ENCODE measurements at places on chromosomes 5 and 9. TPM values are rescaled to one million over a fixed set of nuclear protein-coding genes. Genes with fewer than 3 reads are reported as not detected.

DNA sequence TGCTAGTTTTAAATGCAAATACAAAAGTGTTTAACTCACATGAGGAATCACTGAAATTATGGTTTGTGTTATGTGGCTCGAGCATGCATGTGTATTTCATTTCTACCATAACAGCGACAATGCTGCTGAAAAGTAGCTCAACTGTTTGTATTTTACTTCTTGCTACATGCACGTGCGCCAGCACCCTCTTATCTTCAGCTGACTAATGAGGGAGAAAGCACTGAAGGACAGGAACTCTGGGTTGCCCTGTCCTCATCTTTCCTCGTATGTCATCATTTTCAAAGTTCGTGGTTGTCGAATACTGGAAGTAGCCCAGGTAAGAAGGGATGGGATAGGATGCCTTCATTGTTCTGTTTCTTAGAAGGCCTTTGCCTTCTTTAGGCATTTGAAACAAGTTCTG, 120.3 kb downstream of the SYK start:
- H3K4me1 ChIP-seq: no peaks in the 10 kb centered on the region
- DNase-seq: no peak
- no peaks in the 10 kb centered on the region for H3K36me3 ChIP-seq
- H3K27ac ChIP-seq: no peak overlapping the region
- peaks cover 9% of the 10 kb centered on the region for H3K27me3 ChIP-seq
- no peak overlapping the region for H3K4me3 ChIP-seq

Gene ADAMTS19
- not detected for total RNA-seq

- no peak for DNase-seq
- peaks cover 21% of the 10 kb centered on the region for H3K27me3 ChIP-seq
- H3K27ac ChIP-seq: no peak overlapping the region
Measured at GRCh38 chr9:133273819-133274218, 1.2 kb downstream of the ABO start.

GRCh38 chr9:126947529-126947928, 32.9 kb downstream of the RALGPS1 start:
- H3K27ac ChIP-seq: no peak overlapping the region
- H3K4me1 ChIP-seq: no peaks in the 10 kb centered on the region
- H3K27me3 ChIP-seq: no peaks in the 10 kb centered on the region
- H3K36me3 ChIP-seq: no peaks in the 10 kb centered on the region

DNA sequence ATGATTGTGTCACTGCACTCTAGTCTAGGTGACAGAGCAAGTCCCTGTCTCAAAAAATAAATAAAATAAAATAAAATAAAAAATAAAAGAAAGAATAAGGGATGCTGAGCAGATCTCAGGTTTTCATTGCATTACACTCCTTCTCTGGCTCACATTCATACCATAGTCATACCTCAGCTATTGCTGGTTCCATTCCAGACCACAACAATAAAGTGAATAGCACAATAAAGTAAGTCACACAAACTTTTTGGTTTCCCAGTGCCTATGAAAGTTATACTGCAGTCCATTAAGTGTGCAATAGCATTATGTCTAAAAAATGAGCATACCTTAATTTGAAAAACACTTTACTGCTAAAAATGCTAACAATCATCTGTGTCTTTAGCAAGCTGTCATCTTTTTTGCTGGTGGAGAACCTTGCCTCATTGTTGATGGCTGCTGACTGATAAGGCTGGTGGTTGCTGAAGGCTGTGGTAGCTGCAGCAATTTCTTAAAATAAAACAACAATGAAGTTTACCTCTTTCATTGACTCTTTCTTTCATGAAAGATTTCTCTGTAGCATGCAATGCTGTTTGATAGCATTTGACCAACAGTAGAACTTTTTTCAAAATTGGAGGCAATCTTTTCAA, 415.7 kb downstream of the ZNF608 start:
- H3K27me3 ChIP-seq: no peaks in the 10 kb centered on the region
- DNase-seq: no peak
- H3K36me3 ChIP-seq: no peaks in the 10 kb centered on the region
- no peaks in the 10 kb centered on the region for H3K4me1 ChIP-seq
- H3K27ac ChIP-seq: no peak overlapping the region

Gene PAPPA
- total RNA-seq: not detected

- H3K27ac ChIP-seq: no peak overlapping the region
- no peaks in the 10 kb centered on the region for H3K4me1 ChIP-seq
- H3K36me3 ChIP-seq: no peaks in the 10 kb centered on the region
- no peak overlapping the region for H3K4me3 ChIP-seq
- H3K27me3 ChIP-seq: no peaks in the 10 kb centered on the region
- DNase-seq: no peak
Measured at GRCh38 chr9:21470126-21470525, 12.0 kb downstream of the IFNE start.

- H3K4me1 ChIP-seq: no peaks in the 10 kb centered on the region
- H3K4me3 ChIP-seq: no peak overlapping the region
- H3K27ac ChIP-seq: no peak overlapping the region
- no peak for DNase-seq
Measured at GRCh38 chr9:107945961-107946360, 456.4 kb upstream of the KLF4 start.

Gene ORM2
- total RNA-seq: not detected

Gene NRG2
- total RNA-seq: 0.17 TPM

- no peak for DNase-seq
- H3K27ac ChIP-seq: no peak overlapping the region
- H3K36me3 ChIP-seq: no peaks in the 10 kb centered on the region
- H3K4me3 ChIP-seq: no peak overlapping the region
- no peaks in the 10 kb centered on the region for H3K4me1 ChIP-seq
Measured at GRCh38 chr9:24045150-24045549, 219.1 kb upstream of the ELAVL2 start.

Gene PCDHGA6
- not detected for total RNA-seq

Gene C1QTNF3
- 3.2 TPM for total RNA-seq

DNA sequence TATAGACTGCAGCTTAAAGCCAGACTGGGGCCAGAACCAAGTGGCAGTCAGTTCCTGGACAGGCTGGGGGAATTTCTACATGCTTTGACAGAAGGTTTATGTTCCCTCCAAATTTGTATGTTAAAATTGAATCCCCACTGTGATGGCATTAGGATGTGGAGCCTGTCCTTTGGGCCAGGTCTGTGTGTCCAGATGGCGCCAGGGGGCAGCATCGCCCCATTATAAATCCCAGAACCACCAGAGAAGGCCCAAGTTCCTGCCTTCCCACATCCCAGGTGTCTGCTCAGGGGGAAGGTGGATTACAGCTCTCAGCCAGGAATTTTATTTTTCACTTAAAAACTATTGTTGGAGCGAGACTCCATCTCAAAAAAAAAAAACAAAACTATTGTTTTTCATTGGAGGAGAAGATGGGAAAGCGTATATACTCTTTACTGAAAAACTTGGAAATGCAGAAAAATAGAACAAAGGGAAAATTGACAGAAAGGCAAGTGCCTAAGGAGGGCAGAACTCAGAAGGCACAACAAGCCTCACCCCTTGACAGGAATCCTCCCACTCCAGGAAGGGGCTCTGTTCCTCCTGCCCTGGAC, 5.0 kb downstream of the IL3 start:
- H3K27me3 ChIP-seq: no peaks in the 10 kb centered on the region
- H3K4me1 ChIP-seq: peaks cover 23% of the 10 kb centered on the region

DNA sequence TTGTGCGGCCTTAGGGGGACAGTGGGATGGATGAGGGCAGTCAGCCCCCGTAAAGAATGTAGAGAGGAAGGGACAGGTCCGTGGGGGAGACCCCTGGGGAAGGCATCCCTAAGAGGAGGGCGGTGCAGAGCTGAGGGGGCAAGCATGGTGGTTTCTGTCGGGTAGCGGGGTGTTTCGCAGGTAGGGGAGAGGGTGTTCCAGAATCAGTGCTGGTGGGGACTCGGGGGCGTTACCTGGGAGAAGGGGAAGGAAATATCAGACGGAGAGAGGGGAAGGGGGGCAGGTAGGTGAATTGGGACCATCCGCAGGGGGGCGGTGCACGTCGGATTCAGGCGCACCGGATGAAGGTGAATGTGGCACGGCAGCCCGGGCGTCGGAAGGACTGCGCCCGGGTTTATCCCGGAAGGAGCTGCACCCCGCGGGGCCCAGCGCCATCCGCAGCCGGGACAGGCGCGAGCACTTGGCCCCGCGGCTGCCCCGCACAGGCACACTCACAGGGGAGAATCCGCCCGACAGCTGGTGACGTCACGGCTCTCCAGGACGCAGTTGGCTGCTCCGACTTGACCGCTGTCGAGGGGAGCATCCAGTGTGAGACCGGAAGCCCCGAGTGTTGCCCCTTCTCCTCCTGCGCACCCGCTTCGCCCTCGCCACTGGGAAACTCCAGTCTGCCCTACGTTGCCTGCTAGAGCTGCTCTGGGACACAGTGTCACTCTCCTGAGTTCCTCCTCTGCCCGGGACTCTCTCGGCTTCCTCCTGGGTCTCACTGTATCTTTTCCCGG, 1.3 kb downstream of the CD72 start:
- peak; percentile 60 for DNase-seq
- no peaks in the 10 kb centered on the region for H3K36me3 ChIP-seq
- no peaks in the 10 kb centered on the region for H3K27me3 ChIP-seq
- H3K27ac ChIP-seq: peak overlapping the region; percentile 27
- peaks cover 40% of the 10 kb centered on the region for H3K4me1 ChIP-seq
- peak overlapping the region; percentile 77 for H3K4me3 ChIP-seq

Gene NINJ1
- 87.9 TPM for total RNA-seq

GRCh38 chr9:115913696-115914095, 239.9 kb upstream of the PAPPA start:
- no peaks in the 10 kb centered on the region for H3K36me3 ChIP-seq
- no peaks in the 10 kb centered on the region for H3K4me1 ChIP-seq
- no peak overlapping the region for H3K4me3 ChIP-seq
- no peak for DNase-seq

DNA sequence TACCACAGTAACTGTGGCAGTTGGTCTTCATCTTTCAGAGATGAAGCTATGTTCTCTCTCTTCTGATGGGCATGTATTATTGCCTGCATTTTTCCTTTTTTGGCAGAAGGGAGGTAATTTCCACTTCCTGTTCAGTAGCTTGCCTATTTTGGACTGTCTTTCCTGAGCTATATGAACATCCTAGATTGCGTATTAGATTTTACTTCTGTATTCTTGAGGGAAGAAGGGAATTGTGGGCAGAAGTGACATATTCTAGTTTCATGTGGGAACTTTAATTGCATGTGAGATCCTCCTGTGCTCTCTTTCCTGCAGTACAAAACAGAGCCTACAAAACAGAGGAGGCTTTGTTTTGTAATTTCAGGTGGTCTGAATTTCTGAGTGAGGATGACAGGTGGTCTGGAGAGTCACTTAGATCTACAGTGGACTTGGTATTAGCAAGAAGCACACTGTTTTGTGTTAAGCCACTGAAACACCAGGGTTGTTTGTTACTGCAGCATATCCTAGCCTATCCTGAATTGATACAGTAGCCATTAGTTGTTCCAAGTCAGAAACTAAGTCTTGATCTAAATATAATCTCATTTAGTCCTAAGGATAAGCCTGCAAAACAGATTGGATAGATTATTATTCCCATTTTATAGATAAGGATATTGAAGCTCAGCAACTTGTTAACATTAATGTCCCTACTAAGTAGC, 68.1 kb downstream of the AOPEP start:
- no peak overlapping the region for H3K4me3 ChIP-seq
- H3K36me3 ChIP-seq: peaks cover 9% of the 10 kb centered on the region
- no peak overlapping the region for H3K27ac ChIP-seq
- H3K4me1 ChIP-seq: no peaks in the 10 kb centered on the region
- H3K27me3 ChIP-seq: no peaks in the 10 kb centered on the region

Gene OTP
- not detected for total RNA-seq

GRCh38 chr5:33261747-33262146, 179.0 kb upstream of the TARS1 start:
- no peak for DNase-seq
- H3K4me1 ChIP-seq: no peaks in the 10 kb centered on the region

DNA sequence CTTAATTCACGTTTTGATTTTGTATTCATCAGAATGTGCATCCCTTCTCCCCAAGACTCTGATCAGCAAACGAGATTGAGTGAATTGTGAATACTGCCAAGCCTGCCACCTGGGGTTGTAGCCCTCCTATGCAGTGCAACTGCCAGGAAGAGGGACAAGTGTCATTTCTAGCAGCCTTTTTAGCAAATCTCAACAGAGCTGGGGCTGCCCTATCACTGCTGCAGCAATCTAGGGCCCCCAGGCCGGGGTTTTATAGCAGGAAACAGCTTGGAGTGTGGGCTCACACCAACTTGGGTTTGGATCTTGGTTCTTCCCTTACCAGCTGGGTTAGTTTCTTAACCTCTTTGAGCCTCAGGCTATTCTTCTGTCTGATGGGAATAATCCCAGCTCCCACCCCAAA, 4.0 kb downstream of the CSF1R start:
- H3K4me1 ChIP-seq: peaks cover 8% of the 10 kb centered on the region
- H3K27me3 ChIP-seq: peaks cover 18% of the 10 kb centered on the region
- DNase-seq: no peak
- no peak overlapping the region for H3K27ac ChIP-seq

Gene CD274
- total RNA-seq: 5.3 TPM

DNA sequence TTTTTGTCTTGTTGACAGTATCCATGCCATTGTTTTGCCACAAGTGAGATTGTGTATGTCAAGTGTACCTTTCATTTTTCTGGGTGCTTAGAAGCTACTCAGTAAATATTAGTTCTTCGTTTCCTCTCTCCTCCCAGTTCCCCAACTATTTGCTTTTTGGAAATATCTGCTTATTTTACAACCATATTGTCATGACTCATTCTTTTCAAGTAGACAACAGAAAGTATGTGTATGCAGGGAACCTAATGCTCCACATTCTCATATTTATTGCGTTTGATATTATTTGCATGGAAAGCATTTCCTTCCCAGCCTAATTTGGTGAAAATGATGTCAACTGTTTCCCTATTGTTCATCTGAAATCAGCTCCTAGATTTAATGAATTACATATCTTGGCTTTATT, 483.7 kb upstream of the RIOK2 start:
- no peaks in the 10 kb centered on the region for H3K36me3 ChIP-seq
- no peaks in the 10 kb centered on the region for H3K27me3 ChIP-seq
- no peak for DNase-seq
- H3K27ac ChIP-seq: no peak overlapping the region
- H3K4me1 ChIP-seq: no peaks in the 10 kb centered on the region

DNA sequence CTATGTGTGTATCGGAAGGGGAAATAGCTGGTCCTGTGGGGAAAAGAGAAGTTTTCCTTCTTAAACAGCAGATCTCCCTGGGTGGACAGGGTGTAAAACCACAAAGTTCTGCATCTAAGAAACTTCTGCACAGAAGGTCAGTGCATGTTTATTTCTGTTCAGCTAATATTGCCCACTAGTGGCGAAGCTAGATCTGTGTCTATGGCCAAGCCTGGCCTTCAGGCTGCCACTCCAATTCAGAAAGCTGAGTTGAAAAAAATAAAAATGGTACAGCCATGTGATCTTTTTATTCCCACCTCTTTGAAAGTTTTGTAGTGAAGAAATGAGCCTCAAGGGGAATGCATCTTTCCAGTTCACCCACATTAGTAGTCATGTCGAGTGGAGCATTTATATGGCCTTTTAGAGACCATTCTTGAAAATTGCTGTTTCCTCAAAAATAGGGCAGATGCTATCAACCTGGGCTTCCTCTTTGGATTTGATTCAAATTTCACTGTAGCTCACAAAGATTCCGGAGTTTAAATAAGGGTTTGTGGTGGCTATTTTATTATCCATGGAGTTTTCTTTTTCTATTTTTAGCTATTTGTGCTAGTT, 488.0 kb downstream of the PRELID2 start:
- H3K4me3 ChIP-seq: no peak overlapping the region
- no peaks in the 10 kb centered on the region for H3K27me3 ChIP-seq
- DNase-seq: no peak
- H3K27ac ChIP-seq: no peak overlapping the region
- no peaks in the 10 kb centered on the region for H3K36me3 ChIP-seq
- no peaks in the 10 kb centered on the region for H3K4me1 ChIP-seq
